ENCODE measurements at places on chromosomes 3 and 15.

DNA sequence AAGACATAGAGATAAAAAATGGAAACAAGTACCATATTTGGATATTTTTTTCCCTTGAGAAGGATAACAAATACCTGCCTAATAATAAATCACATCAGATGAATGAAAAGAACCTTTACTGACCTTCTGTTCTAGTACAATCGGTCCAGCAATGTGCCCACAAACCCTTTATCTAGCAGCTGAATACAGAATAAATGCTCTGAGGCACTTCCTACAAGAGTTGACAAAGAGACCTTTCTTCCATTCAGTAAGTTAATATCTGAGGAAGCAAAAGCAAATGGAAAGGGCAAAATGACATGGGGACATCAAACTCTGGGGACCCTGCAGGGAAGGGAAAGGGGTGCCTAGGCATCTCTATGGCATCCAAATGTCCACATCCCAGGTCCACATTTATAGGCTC, 115.8 kb downstream of the NEK10 start:
- DNase-seq, result no peak

- no peak for DNase-seq
Observed at GRCh38 chr15:96296264-96296663, 34.2 kb upstream of the NR2F2 start.

- DNase-seq, result no peak
Observed at GRCh38 chr3:171132873-171133272, 106.4 kb upstream of the SLC2A2 start.

DNA sequence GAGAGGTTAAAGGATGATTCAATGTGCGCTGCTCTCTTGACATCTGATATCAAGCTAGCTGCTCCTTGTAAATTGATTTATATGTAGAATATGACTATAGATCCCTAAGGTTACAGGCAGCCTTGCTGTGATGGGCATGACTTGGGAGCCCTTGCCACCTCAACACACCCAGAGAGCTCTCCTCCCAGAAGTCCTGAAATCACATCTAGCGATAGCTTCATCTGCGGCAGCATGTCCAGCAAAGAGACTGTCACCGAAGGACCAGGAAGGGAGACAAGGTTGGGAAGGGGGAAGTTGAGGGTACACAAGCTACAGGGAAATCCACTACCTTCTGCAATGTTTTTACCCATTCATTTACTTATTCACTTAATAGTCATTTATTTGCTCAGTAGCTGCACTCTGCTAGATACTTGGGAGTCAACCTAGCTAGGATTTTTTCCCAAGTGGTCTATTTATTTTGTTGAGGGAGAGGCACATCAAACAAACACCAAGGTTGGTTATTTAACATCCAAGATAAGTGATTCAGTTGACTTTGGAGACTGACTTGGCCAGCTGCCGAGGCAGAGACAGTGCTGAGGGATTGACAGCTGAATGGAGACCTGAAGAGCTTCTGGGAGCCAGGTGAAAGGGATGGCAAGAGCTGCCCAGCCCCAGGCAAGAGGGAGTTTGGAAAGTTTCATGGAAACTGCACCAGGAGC, 205.8 kb upstream of the IL12A start:
- no peak for DNase-seq

DNA sequence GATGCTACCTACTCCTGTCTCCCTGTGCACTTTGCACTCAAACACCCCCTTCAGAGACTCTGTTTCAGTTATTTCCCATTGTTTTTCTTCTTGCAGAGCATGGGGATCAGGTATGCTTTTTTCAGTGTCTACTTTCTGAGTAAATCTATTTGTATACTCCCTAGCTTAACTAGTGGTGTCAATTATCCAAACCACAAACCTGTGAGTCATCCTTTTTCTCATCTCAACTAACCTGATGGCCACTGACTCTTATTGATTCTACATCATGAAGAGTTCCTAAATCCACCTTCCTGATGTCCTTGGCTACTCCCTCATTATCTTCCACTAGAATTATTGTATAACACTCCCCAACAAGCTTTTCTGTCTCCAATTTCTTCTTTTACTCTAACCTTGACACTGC, 68.0 kb downstream of the DIPK2A start:
- no peak for DNase-seq

DNA sequence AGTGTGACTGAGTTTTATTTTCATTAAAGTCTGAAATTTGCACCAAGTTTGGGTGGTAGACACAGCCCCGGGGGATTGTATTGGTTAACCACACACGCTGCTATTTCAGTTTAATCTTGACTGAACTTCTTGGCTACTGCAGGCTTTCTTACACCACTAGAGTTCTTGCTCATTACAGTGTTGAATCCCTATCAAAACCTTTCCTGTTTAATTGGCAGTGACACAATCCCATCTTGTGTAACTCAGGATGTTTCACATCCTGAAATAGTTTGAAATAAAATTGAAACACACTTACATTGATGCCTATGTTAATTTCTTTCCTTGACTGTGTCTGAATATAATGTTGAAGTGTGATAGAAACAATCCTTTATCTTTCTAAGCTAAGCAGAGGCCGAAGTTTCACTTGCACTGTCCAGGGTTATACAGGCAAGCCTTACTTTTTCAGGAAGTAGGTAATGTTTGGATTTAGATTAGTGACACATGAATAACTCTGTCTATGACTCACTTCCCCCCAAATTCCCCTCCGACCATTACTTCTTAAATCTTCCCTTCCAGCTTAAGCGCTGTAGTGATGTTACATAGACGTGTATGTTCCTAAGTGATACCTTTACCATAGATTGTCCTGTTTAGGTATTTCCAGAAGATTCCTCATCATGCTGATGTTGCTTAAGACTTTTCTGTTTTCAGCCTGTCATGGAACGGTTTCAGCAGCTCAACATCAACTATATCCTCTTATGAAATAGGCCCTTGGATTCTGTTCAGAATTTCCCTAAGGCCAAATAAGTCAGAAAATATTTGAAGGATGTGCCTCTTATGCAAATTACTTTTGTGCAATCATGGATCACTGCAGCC, 16.8 kb downstream of the ATG7 start:
- DNase-seq, result no peak

- DNase-seq, result no peak
Observed at GRCh38 chr15:45377609-45378148, 665 bp downstream of the GATM start.

GRCh38 chr3:28042707-28043106, 198.7 kb upstream of the CMC1 start:
- DNase-seq, result no peak

DNA sequence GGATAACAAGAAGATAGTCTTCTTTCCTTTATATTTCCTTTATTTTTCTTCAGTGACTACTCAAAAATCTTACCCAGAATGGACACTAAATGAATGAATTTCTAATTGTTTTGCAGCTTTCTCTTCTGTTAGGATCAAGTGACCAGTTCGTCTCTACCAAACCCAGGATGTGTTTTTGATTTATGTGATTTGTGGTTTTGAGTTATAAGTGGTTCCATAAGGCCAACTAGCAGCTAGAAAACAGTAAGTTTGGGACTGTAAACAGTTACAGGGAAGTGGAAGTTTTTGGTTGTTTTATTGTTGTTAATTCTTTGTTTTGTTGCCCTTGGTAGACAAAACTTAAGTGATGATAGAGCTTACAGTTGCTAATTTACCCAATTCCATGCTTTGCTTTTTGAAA, 456.5 kb downstream of the IL5RA start:
- no peak for DNase-seq

DNA sequence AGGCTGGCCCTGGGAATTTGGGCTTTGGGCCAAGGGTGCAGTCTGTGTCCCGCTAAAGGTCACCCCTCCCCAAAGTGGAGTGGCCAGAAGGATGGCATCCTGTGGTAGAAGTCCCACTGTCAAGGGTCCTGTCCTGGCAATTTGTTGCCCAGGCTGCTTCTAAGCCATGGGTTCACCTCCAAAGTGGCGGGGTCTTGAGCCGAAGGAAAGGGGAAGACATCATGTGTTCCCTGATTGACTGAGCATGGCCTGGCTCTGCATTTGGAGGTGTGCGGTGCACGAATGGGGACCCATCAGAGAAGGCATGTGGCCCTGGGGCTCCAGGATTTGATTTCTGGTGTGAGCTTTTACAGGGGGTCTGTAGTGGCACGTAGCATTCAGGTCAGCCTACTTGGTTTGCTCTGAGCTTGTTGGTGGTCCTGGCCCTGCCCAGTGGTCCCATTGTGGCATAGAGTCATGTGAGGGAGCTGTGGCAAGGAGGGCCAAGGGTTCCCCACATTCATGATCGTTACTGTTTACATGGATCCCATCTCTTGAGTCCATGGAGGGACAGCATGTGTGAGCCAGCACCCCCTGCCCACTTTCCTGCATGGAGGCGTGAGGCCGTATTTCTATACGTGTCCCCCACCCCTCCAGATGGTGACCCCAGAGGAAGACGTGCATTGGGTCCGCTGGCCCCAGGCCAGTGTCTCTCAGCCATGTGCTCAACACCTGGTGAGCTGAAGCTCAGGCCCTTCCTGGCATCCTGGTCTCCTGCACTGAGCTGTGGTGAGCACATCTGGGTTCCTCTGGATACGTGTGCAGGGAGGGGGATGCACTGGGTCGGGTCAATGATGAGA, 225.1 kb downstream of the SNRPN start:
- no peak for DNase-seq

- DNase-seq, result no peak
Observed at GRCh38 chr3:113663324-113663750, 33.1 kb downstream of the USF3 start.

- DNase-seq, result no peak
Observed at GRCh38 chr15:22978691-22979237, 1.4 kb downstream of the CYFIP1 start.

Measured in stimulated activated CD8-positive, alpha-beta memory T cell treated with anti-CD3 and anti-CD28 coated beads, Interleukin-12 subunit alpha, Interleukin-12 subunit beta, amount 100 ng/mL, for 4 hours (primary cell).